CD4-positive, alpha-beta T cell treated with Interleukin-10 for 1 hour (primary cell): ENCODE measurements at places on chromosomes 5 and 9.

DNA sequence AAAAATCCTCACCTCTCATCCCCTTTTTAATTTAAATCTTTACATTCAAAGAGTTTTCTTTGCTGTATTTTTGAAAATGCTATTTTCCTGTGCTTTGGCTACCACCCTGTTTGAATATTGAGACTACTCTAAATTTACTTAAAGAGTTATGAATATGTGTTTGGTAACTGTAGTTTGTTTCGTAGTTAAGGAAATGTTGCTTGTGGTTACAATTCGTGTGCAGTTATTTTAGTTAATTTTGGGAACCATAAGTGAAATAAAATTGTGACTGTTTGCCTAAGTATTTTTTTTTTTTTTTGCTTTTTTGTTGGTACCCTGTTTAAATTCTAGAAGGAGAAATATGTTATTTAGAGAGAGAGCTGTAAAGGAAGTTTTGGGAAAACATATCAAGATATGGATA, 78.7 kb downstream of the XRCC4 start:
- DNase-seq: no peak

DNA sequence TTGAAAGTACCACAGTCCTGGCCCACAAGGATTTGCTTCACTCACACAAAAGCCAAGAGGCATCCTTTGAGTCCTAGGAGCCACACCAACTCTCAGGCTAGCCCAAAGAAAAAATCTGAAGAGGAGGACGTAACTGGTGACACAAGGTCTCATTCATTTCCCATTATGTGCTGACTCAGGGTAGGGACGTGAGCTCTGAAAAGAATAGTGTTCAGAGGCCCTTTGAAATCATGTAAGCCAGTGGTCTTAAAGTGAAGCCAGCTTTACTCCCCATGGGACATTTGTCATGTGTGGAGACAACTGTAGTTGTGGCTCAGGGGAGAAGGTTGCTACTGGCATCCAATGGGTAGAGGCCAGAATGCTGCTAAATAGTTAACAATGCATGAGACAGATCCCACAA, 332.4 kb downstream of the KCTD16 start:
- no peak for DNase-seq

- no peak for DNase-seq
These were observed 173.0 kb upstream of the MAP1B start for GRCh38 chr5:71934322-71934721.

DNA sequence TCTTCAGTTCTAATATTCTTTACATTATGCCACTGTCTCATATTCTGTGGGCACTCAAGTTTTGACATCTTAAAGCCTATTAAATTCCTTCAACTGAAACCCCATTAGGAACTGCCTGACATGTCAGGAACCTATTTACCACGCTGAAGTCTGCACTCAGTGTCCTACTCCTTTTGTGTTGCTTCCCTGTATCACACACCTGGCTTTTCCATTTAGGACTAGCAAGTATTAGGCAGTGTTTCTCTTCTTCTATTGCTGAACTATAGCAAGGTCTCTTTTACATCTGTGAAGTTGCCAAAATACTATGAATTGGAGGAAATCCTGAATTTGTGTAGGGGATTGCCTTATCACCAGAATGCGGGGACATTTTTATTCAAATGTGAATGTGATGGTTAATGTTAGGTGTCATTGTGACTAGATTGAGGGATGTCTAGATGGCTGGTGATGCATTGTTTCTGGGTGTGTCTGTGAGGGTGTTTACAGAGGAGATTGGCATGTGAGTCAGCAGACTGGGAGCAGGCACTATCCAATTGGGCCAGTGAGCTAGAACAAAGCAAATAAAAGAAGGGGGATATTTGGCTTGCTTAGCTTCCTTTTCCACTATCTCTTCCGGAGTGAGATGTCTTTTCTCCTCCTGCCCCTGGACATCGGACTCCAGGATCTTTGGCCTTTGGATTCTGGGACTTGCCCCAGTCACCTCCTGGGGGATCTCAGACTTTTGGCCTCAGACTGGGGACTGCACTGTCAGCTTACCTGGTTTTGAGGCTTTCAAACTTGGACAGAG, 21.2 kb upstream of the VCAN start:
- DNase-seq: no peak

DNA sequence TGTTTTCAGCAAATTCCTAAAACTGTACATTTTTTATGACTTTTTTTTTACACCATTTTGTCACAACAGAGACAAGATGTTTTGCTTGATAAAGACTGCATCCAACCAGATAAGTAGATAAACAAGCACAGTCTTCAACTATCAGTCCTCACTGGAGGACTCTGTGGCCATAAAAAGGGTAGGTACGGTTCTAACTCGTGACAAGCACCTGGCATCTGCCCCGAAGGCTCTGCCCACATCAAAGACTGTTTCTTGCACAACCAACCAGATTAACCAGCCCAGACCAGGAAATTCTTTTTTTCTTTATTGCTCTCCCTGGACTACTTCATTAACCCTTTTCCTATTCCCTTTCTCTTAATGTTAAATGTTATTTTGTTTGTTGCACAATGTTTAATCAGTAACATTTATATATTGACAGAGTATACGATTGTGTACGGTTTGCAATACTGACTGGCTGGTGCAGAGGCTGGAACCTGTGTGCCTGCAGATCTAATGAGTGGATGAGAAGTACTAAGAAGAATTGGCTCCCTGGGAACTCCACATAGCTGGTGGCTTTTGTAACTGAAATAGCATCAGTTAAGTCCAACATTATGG, 74.1 kb downstream of the SERINC5 start:
- DNase-seq: peak; percentile 79

GRCh38 chr5:136420168-136420898, 55.0 kb upstream of the TRPC7 start:
- DNase-seq: no peak

- no peak for DNase-seq
These were observed 27.1 kb downstream of the HNRNPH1 start for GRCh38 chr5:179596421-179596820.
